NAMALWA (cell line): ENCODE measurements at places on chromosomes 2 and 18.

DNA sequence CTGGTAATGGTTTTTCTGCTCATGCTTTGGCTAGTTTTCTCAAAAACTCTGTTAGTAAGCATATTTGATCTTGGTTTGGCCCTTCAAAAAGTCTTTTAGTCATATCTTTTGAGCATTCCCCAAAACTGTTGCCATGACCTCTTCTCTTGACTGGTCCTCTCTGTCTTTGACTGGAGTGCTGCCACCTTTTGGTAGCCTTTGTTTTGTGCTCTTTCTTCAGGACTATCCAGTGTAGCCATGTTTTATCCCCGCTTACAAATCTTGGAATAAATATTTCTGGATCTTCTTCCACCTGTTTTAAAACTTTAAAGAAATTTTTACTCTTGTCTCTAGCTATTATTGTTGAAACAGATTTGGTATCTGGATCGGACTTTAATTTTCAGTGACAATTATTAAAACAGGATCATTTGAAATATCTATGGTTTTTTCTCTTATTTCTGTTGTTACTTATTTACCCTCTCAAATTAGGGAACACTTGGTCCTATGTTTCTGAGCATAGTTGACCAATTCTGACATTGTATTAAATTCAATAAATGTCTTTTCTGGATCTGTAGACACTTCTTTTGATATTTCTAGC, 965 bp upstream of the ELOA2 start:
- peak; percentile 46 for DNase-seq

- DNase-seq = peak; percentile 89
Observed at GRCh38 chr2:105369777-105370690, 28.8 kb downstream of the FHL2 start.

- no peak for DNase-seq
Observed at GRCh38 chr2:111249806-111250205, 129.1 kb downstream of the BCL2L11 start.

- DNase-seq = no peak
Observed at GRCh38 chr2:124272261-124272841, 247.3 kb downstream of the CNTNAP5 start.

GRCh38 chr2:145815933-145816332, 1296.0 kb upstream of the ZEB2 start:
- no peak for DNase-seq

GRCh38 chr2:68357605-68358337, 7.3 kb upstream of the PLEK start:
- peak; percentile 86 for DNase-seq
